ENCODE measurements at places on chromosomes 13 and 19.

GRCh38 chr13:28333204-28333881, 161.6 kb downstream of the FLT1 start:
- DNase-seq = no peak

DNA sequence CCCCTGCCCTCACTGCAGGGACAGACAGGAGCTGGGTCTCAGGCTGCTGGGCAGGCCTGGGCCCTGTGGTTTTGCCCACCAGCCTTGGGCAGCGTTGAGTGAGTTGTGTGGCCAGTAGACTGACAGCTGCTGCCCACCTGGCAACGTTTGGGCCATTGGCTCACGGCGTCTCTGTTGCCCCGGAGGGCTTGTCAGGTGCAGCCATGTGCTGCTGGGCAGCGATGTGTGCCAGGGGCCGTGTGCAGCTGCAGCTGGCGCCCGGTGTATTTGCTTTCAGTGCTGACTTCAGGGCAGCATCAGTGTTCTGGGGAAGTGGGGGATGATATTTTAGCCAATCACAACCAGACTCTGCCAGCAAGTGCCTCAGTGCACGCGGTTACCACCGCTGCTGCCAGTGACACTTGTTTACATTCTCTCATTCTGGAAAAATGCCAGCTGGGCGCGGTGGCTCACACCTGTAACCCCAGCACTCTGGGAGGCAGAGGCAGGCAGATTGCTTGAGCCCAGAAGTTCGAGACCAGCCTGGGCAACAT, 10.6 kb downstream of the FZR1 start:
- DNase-seq = peak; percentile 70

GRCh38 chr19:6530386-6531162, at the start of gene TNFSF9:
TNFSF9 (plus strand) TSS chr19:6531026; CDS start chr19:6531037, 11 bp downstream.
- peak; percentile 5 for DNase-seq

DNA sequence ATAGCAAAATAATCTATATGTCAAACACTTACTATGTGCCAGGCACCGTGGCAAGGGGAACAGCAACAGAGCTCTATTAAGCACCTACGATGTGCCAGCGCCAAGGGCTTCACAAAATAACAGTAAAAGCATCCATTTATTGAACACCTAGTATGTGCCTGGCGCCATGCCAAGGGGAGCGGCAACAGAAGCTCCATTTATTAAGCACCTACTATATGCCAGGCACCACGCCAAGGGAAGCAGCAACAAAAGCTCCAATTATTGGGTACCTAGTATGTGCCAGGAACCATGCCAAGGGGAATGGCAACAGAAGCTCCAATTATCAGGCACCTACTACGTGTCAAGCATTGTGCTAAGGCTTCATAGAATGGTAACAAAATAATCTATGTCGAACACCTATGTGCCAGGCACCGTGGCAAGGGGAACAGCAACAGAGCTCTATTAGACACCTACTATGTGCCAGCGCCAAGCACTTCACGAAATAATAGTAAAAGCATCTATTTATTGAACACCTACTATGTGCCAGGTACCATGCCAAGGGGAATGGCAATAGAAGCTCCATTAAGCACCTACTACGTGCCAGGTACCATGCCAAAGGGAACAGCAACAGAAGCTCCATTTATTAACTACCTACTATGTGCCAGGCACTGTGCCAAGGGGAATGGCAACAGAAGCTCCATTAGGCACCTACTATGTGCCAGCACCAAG, 107.7 kb downstream of the PTPRS start:
- no peak for DNase-seq

DNA sequence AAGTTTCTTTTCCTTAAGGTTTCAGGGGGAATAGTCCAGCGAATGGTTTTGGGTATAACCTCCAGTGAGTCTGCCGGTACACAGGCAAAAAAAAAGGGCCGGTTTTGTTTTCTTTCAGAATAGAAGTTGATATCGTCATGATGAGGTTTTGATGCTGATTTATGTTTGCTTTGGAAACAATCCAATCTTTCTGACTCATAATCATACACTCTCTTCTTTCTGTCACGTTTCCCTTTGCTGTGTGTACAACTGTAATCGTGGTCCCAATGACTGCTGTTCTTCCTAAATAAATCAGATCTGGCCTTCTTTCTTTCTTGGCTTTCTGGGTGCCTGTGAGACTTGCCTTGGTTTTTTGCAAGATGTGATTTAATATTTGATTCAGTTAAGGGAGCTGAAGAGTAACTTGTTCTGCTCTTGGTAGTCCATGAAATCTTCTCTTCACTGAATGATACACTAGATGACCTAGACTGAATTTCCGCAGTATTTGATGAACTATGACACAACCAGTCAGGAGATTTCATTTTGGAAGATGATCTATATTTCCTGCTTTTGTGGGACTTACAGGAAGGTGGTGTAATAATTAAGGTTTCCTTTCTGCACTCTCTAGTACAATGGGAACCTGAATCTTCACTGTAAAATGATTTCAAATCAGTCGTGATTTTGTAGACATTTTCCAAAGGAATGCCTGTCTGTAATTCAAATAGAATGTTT, 34.9 kb upstream of the METTL21C start:
- peak; percentile 24 for DNase-seq

- DNase-seq = no peak
These were observed 1.3 kb downstream of the CCDC8 start for GRCh38 chr19:46411925-46412649.

DNA sequence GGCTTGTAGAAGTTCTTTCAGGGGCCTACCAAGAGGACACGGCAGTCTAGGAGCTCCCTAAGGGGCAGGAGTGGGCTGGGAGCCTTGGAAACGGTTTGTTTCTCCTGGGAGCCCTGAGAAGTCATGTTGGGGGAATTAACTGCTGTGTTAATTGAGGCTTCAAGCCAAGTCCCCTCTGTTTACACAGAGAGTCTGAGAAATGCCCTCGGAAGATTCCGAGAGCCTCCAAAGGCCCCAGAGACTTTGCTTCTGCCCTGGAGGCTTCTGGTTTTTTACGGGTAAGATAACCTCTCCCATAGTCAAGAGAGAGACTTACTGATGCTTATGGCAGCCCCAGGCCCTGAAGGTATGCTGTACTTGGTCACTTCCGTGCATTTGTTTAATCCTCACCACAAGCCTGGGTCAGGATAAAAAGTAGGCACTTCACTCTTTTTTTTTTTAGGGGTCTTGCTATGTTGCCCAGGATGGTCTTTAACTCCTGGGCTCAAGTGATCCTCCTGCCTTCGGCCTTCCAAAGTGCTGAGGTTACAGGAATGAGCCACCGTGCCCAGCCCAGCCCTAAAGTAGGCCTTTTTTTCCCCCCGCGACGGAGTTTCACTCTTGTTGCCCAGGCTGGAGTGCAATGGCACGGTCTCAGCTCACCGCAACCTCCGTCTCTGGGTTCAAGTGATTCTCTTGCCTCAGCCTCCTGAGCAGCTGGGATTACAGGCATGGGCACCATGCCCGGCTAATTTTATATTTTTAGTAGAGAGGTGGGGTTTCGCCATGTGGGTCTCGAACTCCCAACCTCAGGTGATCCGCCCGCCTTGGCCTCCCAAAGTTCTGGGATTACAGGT, 15.2 kb downstream of the IER2 start:
- DNase-seq = no peak

DNA sequence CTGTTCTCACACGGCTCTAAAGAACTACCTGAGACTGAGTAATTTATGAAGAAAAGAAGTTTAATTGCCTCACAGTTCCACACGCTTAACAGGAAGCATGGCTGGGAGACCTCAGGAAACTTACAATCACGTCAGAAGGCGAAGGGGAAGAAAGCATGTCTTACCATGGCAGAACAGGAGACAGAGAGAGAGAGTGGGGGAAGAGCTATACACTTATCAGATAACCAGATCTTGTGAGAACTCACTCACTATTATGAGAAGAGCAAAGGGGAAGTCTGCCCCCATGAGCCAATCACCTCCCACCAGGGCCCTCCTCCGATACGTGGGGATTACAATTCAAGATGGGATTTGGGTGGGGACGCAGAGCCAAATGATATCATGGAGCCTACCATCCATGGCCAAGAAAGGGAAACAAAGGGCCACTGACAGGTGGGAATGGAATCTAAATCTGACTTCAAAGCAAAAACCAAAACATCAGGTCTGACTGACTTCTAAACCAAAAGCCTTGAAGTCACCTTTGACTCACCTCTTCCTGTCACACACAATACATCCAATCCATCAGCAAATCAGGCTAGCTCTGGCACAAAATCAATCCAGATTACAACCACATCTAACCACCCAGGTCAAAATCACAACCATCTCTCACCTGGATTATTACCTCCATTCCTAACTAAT, 189.7 kb downstream of the ENOX1 start:
- no peak for DNase-seq

DNA sequence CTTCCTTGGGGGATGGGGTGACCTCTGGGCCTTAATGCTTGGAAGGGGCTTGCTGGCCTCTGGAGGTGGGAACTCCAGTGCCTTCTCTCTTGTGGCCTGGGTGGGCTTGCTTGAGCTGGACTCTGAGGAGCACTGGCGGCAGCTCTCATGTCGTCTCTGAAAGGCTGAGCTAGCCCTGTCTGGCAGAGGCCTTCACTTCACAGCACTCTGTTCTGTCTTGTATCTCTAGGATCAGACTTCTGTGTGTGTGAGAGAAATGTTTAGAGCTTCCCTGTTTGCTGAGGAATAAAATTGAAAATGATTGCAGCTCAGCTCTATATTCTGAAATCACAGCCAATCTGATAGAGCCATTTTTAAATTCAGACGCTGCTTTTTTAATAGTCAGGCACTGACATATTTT, 185.3 kb downstream of the KCNRG start:
- no peak for DNase-seq

GRCh38 chr13:51728972-51729371, 75.0 kb downstream of the DHRS12 start:
- no peak for DNase-seq

DNA sequence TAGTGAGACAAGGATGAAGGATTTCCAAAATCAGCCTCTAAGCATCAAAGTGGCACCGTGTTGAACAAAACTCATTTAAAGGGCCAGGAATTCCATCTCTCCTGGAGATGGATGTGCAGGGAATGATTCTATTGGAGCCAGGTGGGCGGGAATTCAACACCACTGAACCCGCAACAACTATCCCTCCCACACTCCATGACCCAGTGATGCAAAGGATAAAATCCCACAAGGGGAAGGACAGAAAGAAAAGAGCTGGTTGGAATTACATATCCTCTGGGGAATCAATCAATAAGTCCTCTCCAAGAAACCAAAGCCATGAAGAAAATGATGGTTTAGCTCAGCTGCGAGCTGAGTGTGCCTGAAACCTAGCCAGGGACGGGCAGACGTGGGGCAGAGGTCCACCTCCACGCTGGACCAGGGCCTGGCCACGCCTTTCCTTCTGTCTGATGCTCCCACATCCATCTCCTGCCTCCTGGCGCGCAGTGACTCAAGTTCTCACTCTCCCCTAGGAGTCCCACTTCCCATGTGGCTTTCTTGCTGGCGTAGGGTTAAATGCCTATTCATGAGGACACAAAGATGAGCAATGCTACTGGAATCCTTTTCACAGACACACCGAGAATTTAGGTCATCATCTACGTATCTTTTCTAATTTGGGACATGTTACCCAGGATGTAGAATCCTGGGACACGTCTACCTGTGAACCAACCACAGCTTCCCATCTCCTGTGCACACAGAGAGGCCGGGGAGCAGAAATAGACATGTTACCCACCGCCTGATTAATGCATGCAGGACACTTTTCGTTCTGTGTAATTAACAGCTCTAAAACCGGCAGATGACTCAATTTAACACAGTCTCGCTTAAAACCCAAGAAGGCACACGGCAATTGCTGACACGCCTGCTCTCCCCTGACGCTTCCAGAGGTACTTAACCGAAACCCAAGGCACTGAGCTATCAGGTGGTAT, 48.6 kb downstream of the PEPD start:
- no peak for DNase-seq

GRCh38 chr13:107208889-107209288, 641.0 kb upstream of the ARGLU1 start:
- no peak for DNase-seq

DNA sequence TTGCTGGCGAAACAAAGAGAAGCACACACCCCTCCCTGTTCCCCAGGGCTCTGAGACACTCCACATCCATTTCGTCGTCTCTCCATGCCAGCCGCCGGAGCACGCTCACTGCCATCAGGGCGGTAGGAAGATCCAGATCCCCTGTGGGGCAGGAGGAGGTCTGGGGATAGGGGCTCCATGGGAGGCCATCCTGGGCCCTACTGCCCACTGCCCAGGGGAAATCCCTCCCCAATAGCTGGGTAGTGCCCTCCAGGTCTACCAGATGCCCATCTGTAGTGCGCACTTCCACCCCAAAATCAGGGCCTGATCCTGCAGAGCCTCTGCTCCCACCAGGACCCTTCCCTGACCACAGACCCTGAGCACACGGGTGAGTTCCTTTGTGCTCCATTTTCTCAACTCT, 80.3 kb downstream of the EFNB2 start:
- no peak for DNase-seq

- DNase-seq = no peak
These were observed 1303.6 kb downstream of the UQCRFS1 start for GRCh38 chr19:27909185-27909840.

- no peak for DNase-seq
These were observed 216.4 kb downstream of the POSTN start for GRCh38 chr13:37382146-37382545.

DNA sequence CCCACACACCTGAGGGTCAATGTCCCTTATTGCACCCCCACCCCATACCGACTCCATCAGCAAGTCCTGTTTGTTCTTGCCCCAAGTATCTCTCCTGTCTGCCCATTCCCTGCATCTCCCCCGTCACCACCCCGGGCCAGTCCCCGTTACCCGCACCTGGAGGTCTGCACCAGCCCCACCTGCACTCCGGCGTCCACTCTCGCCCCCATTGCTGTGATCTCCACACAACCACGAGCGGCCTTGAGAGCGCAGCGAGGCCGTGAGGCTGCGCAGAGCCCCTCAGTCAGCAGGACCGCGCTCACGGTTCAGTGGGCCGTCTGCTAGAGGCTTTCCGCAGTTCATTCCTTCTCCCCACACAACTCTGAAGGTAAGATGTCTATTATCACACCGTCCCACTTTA, 152.8 kb downstream of the KATNAL1 start:
- no peak for DNase-seq

- DNase-seq = no peak
These were observed 559.0 kb downstream of the PCDH17 start for GRCh38 chr13:58190577-58190976.

- DNase-seq = no peak
These were observed 384.5 kb upstream of the GPC6 start for GRCh38 chr13:92842145-92842544.

DNA sequence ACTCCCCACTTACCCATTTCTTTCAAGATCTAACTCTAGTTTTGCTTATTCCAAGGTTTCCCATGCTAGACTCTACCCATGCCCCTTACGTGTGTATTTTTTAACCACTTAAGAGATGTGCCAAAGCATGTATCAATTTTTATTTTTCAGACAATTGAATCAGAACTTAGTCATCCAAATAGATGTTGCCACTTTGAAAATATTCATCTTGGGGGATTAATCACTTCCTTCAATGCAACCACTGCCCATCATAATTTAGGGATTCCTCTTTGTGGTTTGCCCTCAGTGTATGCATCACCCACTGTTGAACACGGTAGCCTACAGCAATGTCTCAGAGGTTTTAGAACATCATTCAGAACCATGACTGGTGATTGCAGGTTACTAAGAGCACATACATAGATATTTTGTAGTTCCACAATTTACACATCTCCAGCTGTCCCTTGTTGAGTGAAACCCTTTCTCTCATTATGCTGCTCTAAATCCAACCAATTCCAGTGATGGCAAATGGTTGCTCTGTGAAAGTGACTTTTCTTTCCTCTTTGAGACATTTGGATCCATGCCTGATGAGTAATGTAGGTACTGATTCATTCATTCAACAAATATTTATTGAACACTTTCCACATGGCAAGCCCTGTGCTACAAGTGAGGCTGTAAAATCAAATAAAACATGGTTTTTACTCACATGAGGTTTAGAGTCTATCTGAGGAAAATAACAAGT, 60.6 kb upstream of the SERP2 start:
- no peak for DNase-seq

GRCh38 chr19:49790866-49791265, 22.2 kb downstream of the FUZ start:
- no peak for DNase-seq
